ENCODE measurements at places on chromosomes 6 and 20.

DNA sequence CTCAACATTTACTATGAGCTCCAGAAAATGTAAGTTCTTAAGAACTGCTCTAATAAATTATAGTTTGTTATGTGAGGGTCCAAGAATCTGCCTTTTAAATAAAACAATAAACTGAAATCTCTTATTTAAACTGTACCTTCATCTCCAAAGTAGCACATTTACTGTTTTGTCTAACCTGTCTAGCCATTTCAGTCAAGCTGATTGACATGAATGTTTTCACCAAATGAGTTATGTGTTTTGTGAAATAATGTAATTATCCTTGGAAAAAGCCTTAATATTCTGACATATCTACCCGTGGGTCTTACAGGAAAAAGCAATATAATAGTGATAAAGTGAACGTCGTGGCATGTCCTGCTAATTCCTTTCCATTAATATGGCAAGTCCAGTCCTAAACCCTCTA is 57.8 kb downstream of the OPRM1 start:
- DNase-seq = no peak

DNA sequence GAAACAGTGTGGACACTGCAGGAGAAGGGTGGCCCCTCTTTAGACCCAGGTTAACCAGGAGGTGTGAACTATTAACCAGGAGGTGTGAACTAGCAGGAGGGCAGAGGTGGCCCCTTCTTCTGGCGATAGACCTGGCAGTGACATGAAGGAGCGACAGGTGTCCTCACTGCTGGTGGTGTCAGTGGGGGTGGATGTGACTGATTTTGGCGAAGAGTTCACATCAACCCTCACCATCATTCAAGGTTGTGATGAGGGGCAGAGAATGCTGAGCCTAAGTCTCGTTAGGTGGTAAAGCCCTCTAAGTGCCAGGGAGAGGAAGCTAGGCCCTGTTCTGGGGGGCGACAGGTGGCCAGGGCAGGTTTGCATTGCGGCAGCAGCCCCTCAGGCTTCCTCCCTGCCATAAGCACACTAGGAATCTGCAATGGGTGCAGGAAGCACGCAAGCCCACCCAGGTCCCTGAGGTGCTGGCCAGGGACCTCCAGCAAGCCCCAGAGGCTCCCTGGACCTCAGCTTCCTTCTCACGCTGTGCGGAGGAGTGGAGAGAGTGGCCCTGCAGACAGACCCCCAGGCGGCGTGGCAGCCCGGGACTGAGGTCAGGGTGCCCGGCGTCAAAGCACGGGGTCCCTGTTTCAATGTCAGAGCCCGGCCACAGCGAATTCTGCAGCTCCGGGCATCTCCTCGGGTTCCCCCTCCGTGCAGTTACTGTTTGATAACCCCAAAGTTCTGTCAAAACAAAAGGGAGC is 13.7 kb downstream of the NPEPL1 start:
- DNase-seq = no peak

- DNase-seq = no peak
Measured at GRCh38 chr6:131954059-131954774, 3.0 kb upstream of the CCN2 start.

- no peak for DNase-seq
Measured at GRCh38 chr6:118755941-118756646, 104.7 kb upstream of the CEP85L start.

- no peak for DNase-seq
Measured at GRCh38 chr6:19991176-19991575, 154.0 kb downstream of the ID4 start.

DNA sequence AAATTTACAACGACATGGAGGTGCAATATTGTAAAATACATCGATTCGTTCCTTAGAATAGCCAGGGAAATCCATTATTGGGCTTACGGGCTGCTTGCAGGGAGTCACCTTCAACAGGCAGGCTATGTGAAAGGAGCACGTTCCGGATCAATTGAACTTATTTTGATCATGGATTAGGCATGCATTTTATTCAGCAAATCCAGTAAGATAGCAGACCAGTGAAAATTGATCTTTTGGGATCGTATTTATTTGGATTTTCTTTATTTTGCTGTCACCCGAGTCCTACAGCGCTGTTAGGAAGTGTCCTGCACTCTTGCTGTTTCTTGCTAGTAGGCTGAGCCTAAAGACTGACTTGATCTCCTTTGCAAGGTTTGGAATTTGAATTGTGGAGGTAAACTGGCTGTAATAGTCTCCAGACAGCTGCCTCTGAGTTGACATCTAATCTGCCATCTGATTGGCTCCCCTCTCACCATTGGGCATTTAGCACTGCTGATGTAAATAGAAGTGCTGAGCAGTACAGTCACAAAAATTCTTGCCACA is 3.0 kb downstream of the ARID1B start:
- peak; percentile 98 for DNase-seq

- DNase-seq = no peak
Measured at GRCh38 chr20:62406635-62407176, 379 bp downstream of the CABLES2 start.

DNA sequence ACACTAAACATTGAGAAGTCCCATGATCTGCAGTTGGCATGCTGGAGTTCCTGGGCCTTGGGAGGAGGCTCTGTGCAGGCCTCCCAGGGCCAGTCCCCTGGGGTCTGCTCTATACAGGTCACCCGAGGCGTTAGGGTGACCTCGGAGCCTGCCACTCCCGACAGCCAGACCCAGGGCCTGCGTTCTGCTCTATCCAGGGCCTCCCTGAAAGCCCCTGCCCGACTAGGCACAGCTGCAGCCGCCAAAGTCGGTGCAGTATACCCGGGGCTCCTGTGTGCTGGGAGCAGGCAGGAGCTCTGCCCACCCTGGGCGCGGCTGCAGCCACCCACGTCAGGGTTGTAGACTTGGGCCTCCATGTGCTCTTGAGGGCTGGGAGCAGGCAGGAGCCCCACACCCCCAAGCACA is 6.3 kb upstream of the OR14J1 start:
- DNase-seq = no peak

- DNase-seq = no peak
Measured at GRCh38 chr6:42417641-42418112, 34.0 kb downstream of the TRERF1 start.

- peak; percentile 24 for DNase-seq
Measured at GRCh38 chr6:11500008-11500407, 37.5 kb upstream of the TMEM170B start.

DNA sequence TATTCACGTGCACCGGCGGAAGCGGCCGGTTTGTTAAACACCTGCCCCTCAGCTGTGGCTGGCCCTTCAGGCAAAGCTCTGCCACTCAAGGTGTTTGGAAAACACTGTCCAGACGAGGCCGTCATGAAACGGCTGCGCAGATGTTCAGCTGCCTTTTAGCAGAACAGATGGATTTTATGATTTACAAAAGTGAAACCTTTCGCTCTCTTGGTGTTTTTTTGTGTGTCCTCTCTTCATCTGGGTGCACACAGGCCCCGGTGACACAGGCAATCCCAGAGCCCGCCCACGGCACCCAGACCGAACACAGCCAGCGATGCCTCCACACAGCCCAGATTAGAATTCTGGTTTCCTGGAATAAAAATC is 397.0 kb downstream of the SMOC2 start:
- DNase-seq = no peak

DNA sequence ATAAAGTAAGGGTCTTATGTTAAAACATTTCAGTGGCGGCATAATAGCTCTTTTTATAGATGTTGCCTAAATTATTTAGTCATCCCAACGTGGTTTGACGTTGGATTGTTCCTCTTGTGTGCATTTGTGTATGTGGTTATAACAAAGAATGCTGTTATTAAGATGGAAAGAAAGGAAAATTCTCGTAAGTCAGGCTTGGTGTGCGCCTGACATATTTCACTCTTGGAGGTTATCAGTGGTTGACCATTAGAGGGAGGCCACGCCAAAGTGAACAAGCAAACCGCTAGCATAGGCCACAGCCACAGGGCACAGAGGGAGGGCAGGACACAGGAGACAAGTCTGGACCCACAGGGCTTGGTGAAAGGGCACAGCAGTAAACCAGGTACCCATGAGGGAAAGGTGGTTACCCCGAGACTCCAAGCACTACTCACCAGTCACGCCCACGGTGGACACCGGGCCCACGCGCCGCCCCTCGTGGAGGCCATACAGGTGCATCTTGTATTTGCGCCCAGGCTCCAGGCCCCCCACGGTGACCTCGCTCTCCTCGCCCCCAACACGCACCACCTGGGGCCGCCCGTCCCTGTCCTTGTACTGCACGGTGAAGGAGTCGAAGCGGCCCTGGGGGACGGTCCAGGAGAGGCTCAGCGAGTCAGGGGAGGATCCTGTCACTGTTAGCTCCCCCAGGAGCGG is 22.9 kb downstream of the CYP21A2 start:
- no peak for DNase-seq

DNA sequence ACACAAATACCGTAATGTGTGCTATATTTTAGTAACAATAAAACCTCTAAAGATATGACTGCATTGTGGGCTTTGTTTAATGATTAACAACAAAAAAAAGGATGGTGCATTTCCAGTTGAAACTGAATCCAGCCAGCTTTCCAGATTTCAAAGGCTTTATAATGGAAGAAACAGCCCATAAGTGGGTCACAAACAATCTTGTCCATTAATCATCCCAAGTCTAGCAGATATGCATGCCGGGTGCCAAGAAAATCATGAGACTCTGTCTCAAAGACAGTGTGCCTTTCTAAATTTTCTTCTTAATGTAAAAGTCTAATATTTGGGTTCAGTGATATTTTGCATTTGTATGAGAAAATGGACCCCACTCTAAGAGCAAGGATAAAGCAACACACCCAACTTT is 20.6 kb upstream of the LAMP5 start:
- no peak for DNase-seq

GRCh38 chr6:138719011-138719635 is 54.4 kb upstream of the CCDC28A start:
- DNase-seq = no peak

DNA sequence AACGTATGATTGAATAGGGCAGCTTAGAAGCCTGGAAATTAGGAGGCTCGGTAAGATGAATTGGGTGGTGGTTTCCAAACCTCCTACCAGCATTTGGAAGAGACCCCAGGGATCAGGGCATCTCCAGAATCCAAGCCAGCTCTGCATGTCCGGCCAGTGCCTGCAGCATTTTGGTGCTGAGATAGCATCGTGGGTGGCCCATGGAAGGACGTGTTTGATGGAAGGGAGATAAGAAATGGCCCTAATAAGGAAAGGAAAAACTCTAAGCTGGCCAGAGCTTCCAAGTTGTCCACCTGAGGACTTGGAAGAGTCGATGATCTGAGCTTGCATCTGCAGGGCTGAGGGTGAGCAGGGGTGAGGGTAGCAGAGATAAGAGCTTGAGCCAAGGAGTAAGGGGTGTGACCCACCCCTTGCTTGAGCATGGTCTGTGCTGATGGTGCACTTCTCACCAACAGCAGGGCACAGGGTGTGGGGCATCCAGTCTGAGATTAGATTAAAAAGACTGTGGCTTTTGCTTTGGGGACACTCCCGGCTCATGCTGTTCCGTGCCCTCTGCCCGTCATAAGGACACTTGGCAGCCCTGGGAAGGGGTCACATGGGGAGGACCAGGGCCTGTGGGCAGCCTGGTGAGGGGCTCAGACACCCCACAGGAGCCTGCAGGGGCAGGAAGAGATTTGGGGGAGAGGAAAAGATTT is 213.2 kb downstream of the ERMARD start:
- DNase-seq = no peak

- DNase-seq = no peak
Measured at GRCh38 chr6:163986313-163986712, 571.8 kb downstream of the QKI start.

GRCh38 chr6:68695838-68696237 is 60.8 kb downstream of the ADGRB3 start:
- DNase-seq = no peak

GRCh38 chr6:134529921-134530320 is 212.0 kb upstream of the SGK1 start:
- DNase-seq = no peak

DNA sequence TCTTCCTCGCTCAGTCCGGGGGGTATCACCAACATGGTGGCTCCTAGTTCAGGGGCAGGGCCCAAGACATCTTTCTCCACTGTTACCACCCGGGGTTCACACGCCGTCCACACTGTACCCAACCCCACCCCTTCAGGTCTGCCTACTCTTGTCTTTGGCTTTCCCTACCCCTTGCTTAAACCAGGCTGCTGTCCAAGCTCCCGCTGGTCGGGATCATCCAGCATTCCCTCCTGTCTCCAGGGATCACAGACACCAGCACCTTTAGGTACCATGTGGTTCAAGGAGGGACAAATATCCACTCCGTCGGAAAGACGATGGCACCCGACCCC is 395 bp downstream of the NELFE start:
- no peak for DNase-seq

- DNase-seq = peak; percentile 80
Measured at GRCh38 chr6:42979523-42980177, 669 bp upstream of the PEX6 start.

DNA sequence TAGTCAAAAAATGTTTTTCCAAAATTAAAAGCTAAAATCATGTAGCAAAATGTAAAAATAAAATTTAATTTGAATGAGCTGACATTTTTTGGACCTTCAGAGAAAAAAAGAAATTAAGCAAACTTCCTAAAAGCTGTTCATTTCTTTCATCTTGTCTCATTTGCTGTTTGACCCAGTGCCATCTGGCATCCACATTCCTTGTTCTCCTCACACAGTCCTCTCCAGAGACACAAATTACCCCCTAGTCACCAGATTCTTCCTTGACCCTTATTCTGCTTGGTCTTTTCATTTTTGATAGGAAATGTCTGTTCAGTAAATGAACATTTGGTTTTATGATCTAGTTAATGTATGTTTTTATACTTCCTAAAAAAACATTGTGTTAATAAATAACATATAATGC is 55.2 kb downstream of the HDDC2 start:
- DNase-seq = no peak

GRCh38 chr6:116557893-116558292 is 4.3 kb downstream of the CALHM4 start:
- DNase-seq = no peak

DNA sequence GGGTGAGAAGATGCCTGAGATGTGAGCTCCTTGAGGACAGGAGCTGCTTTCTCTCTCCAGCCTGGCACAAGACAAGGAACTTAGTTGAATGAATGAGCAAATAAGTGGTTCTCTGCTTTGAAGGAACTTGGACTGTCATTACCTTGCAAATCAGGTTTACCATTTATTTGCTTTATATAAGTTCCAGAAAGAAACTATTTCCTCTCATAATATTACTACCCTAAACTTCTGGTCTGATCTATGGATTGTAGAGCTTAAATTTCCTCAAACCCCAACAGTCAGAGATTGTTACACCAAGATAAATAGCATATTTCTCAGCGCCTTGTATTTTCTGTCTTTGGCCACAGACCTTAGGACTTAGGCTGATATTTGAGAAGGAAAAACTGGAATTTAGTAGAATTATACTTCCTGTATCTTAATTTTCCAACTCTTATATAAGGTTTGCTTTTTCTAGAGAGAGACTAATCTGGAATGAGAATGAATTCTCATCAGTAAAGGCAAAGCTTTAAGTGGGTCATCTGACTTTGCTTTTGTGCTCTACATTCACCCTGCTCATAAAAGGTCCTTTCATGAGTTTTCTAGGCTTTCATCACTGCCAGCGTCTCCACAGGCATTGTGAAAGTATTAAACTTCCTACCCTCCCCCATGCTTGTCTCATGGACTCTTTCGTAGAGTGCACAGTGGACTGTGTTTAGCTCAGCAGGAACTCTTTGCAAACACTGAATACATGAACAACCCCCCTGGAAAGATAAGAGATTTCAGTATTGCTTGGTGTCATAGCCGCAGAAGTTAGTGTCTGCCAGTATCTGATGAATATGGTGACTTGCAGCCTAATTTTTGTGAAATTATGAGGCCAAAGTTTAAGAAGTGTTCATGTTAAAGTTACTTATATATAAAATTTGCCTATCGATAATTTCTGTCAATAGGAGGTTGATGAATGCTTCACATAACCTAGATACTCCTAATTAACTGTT is 74.0 kb downstream of the PTPRA start:
- DNase-seq = no peak

Data from RKO (cell line).